ENCODE measurements at places on chromosomes 4 and X.

GRCh38 chrX:103453655-103454054 is 65.6 kb downstream of the RAB40A start:
- DNase-seq, result no peak

GRCh38 chrX:24774650-24775049 is 80.9 kb downstream of the POLA1 start:
- DNase-seq, result no peak

GRCh38 chr4:128635955-128636560 is 173.4 kb upstream of the JADE1 start:
- DNase-seq, result no peak

DNA sequence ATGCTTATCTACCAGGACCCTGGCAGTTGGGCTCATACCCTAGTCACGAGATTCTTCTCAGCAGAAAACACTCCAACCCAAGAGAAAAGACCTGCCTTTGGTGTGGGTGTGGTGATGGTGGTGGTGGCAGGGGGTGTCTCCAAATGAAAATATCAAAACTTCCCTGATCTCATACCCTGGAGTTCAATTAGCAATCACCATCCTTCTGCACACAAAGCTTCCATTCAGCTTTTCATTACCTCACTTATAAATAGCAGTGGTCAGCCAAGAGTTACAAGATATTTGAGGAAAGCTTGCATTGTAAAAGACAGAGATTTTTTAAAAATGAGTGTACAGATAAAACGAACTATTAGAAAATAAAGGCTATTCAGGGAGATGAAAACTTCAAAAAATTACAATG is 580.8 kb upstream of the MAGEB2 start:
- no peak for DNase-seq

DNA sequence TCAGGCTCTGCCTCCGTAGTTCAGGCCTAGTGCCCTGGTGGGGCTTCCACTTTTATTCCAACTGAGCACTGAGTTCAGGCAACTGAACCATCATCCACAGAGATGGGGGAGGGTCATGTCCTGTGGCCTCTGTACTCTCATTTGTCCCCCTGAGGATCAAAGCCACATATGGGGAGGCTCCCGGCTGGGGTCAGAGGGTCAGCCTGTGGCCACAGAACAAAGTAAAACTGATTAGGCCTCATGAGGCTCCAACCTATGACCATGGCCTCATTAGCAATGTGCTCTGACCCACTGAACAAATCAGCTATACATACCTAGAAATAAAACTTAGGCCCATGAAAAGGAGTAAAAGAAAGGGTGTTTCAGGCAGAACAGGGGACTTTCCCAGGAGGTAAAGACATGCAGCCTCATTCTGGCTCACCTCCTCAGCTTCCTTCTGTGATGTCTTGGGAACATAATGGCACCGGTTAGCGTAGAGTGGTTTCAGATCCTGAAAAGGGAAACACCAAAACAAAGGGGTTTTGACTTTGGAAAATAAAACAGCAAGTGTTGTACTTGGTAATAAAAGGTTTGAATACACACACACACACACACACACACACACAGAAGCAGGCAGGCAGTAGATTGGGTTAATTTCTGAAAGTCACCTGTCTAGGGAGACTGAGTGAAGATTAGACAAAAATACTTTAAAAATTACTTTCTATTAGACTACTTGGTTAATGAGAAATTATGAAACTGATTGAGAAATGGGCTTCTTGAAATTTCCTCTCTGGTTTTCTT is 24.3 kb downstream of the TMEM255A start:
- no peak for DNase-seq

- DNase-seq, result no peak
These were observed 356 bp downstream of the FRG1 start for GRCh38 chr4:189941005-189941450.

DNA sequence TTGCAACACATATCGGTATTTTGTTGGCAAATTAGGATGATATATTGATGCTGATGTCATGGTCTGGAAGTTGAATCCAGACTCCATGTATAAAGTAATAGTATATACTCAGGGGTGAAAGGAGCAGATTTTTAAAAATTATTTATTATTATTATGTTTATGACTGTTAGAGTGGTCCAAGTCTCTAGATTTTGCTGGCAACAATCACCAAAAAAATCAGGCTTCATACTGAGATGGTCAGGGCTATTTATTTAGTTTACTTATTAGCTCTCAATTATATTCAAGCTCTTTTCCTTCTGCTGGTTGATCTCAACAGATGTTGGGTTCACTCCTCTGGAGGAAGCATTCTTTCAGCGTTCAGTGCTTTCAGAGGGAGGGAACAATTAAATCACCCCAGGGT is 73.9 kb upstream of the VCX3B start:
- no peak for DNase-seq

DNA sequence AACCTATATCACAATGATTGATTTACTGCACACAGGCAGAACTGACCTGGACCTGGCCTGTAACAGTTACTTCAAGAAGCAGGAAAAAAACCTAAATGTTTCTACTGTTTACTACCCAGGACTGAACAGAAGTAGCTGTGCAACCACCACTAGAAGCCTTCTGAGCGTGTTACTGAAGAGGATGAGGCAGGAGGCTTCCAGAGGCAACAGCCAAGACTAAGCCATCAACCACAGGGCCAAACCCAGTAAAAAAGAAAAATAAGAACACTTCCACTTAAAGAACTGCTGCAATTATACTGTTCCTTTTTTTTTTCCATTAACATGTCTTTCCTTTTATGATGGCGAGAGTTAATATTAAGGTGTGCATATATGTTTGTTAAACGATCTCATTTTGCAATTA is 29.4 kb upstream of the TTC29 start:
- DNase-seq, result no peak
